Stimulated activated CD8-positive, alpha-beta memory T cell treated with anti-CD3 and anti-CD28 coated beads, Interleukin-12 subunit alpha, Interleukin-12 subunit beta, amount 100 ng/mL, for 4 hours (primary cell): ENCODE measurements at places on chromosomes 7 and 10.

DNA sequence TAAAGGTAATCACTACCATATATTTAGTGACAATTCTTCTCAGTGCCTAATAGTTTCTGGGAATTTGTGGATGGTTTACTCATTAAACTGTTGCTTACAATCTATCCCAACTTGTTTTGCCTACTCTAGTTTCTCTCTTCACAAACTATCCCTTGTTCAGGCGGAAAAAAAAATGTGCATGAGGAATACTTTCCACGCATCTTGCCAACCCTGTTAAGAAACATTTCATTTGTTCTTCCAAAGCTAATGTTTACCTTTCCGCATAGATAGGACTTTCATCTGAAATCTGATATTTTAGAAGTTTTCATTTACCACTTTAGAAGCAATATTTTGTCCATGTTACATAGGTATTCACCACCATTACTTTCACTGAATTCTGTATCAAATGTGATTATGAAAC, 191.9 kb downstream of the MDFIC start:
- DNase-seq = no peak

DNA sequence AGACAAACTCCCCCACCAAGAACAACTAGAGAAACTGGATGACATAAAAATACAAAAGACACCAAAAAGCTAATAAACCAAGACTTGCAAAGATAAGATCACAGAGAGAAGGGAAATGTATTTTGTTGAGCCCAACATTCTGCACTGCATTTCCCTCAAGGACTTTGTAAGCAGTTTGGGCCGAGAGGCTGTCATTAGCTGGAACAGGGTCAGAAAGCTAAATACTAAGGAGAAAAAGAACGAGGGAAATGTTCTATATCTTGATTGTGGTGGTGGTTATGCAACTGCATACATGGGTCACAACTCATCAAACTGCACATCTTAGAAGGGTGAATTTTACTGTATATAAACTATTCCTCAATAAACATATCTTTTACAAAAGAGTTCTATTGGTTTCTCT, 315.0 kb downstream of the IPMK start:
- DNase-seq = no peak

DNA sequence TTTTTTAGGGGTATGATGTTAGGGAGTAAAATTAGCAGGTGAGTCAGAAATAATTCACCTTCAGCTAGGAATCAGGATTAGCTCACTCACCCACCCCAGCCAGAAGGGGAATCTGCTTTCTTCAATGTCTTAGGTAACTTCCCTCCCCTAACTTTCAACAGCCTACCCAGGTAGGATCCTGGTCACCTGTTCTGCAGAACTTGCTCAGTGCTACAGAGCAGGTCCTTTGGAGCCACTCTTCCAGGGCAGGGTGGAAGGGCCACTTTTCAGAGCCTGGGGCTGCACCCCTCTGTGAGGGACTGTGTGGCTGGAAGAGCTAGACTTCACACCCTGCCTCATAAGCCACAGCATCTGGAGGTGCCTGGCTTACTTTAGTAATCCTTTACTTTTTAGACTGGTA, 58.1 kb downstream of the SHH start:
- DNase-seq = no peak

DNA sequence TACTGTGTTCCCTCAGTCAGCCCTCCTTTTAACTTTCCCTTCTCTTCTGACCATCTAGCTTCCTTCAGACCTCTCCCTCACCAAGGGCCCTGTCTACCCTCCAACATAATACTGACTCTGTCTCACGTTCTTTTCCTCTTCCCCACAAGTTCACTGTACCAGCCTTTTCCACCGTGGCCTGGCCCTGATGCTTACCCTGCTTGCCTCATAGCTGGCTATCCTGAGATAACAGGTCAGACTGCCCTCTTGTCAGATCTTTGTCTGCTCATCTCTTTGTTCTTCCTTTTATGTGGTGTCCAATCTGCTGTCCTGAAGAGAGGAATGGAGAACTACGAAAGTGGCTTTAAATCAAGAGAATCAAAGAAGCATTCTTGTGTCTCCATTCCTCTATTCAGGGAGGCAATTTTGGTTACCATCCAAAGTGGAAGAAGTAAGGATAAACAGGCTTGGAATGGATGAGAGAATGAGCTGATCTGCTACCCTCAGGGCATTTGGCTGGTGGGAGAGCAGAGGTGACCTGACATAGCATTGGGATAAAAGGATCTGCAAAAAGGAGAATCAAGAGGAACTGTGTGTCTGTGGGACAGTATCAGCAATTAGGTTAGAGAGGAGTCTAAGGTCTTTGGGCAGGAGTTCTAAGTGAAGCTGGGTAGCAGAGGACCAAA, 8.1 kb downstream of the BTAF1 start:
- DNase-seq = no peak

DNA sequence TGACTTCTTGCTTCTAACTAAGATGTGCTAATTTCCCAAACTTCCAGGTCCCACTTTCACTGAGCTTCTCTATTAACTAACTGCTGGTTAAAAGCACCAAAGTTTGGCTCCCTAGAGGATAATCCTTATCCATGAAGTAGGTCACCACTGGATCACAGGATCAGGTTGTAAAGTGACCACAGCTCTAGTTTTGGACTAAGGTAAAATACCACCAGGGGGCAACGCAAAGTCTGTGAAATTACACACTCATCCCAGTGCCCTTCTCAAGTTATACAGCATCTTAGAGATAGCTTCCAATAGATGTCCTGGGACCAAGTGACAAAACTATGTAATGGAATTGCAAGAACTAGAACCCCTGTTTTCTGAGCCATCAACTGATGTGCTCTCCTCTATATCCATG, 116.4 kb upstream of the ASAH2 start:
- DNase-seq = no peak

DNA sequence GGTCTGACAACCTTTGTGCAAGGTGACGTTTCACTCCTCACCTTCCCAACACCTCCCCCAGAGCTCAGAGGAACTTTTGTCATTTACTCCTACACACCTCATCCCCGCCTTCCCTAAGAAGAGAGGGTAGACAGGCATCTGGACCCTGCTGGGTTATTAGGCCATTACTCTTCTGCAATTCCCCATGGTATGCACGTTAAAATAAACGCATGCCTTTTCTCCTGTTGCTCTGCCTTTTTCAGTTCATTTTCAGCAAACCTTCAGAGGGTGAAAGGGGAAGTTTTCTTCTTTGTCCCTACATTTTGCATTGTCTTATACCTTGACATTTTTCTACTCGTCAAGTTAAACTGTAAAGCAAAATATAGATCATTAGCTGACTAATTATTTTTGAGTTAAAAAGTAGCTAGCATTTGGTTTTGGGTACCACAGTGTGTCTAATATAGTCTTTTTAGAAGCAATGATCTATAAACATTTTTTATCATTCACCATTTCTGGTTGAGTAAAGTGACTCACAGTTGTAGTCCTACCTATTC, 10.5 kb upstream of the EDRF1 start:
- no peak for DNase-seq

- no peak for DNase-seq
These were observed 104.1 kb upstream of the FERD3L start for GRCh38 chr7:19249281-19249680.

DNA sequence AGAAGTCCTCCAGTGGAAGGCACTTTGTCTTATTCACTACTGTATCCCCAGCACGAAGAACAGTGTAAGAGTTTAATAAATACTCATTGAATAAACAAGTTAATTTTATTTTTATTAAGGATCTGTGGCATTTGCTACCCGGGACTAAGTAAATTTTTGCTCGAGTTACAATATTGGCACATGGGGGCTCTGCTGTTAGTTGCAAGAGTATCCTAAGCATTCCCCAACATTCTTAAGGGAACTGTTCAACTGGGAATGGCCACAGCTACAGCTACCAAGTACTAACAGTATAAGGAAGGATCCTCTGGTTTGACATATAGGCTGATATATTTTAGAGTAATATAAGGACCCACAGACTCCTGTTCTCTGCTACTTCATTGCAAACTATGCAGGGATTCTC, 8.7 kb upstream of the LRRTM3 start:
- no peak for DNase-seq

- no peak for DNase-seq
These were observed 16.6 kb downstream of the POLR1F start for GRCh38 chr7:19692111-19692828.

GRCh38 chr7:44965937-44966730, 12.7 kb downstream of the MYO1G start:
- DNase-seq = no peak

- DNase-seq = no peak
These were observed 256.7 kb upstream of the NPVF start for GRCh38 chr7:25485026-25485425.

DNA sequence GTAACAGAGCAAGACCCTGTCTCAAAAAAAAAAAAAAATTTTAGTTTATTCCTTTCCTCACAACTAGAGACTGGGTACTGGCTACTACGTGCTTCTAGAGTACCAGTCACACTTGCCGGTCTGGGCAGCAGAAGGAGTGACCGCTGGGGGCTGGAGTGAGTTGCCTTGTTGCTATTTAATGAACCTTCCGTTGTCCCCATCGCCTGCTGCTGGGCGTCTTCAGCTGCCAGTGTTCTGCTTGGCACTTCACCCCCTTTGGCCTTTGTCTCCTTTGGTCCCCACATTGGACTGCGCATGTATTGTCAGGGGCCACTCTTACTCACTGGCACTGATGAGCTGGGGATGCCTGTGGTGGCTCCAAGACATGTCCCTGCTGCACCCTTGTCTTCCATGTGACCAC, 110.6 kb downstream of the CLEC2L start:
- no peak for DNase-seq

GRCh38 chr7:136665878-136666509, 202.5 kb upstream of the CHRM2 start:
- DNase-seq = no peak

DNA sequence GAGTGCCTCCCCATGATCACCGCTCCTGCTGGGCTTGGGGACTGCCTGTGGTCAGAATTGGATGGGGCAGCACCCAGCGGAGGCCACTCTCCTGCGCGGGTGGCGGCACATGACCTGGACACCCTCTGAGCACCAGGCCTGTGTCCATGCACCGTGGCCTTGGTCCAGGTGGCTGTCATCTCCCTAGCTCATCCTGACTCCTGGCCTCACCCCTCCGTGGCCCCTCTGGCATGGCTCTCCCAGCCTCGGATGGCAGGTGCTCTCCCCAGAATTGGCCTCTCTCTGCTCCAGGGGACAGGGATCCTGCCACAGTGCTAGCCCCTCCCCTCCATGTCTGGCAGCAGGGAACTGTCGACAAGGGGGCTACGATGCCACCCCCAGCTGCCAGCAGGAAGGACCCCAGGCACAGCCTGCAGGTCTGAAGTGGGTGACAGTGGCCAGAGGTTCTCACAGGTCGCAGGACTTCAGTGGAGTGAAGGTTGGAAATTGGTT, 37.2 kb upstream of the BTBD16 start:
- no peak for DNase-seq

DNA sequence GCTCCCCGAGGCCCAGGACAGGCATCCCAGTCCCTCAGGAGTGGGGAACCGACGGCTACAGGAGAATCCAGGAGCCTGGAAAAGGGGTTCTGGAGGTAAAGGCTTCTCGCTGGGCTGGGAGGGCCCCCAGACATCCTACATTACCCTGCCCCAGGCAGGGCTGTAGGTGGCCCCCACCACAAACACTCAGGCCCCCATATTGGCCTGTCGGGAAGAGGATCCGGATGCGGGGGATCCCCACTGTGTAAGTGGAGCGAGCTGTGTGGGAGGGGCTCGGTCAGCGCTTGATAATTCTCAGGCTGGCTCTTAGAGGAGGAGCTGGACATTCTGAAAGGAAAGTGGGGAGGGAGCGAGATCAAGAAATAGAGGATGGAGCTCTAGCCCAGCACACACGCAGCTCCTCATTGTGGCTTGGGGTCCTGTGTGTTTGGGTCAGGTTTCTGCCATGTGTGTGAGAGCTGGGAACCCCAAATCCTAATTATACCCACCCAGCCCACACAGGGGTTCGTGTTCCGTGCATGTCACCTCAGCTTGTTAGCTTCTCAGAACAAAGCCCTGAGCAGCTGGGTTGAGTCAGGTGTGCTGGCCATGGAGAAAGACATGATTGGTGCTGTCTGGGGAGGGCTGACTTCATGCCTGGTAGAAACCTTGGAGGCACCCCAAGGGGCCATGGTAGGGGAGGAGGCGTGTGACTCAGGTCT, 49.4 kb downstream of the ZNF467 start:
- no peak for DNase-seq

DNA sequence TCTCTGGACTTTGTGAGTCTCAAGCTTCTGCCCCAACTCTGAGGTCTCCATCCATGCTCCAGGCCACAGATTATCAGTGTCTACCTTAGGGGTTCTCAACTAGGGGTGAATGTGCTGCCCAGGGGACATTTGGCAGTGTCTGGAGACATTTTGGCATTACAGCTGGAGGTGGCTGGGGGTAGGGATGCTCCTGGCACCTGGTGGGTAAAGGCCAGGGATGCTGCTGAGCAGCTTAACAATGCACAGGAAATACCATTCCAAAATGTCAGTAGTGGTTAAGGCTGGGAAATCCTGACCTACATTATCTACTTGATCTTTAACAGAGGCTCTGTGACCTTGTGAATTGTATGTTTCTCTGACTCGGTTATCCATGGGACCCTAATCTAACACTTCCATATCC, 67.3 kb upstream of the PALS2 start:
- no peak for DNase-seq

GRCh38 chr7:4801839-4802231, 26.4 kb downstream of the AP5Z1 start:
- no peak for DNase-seq

DNA sequence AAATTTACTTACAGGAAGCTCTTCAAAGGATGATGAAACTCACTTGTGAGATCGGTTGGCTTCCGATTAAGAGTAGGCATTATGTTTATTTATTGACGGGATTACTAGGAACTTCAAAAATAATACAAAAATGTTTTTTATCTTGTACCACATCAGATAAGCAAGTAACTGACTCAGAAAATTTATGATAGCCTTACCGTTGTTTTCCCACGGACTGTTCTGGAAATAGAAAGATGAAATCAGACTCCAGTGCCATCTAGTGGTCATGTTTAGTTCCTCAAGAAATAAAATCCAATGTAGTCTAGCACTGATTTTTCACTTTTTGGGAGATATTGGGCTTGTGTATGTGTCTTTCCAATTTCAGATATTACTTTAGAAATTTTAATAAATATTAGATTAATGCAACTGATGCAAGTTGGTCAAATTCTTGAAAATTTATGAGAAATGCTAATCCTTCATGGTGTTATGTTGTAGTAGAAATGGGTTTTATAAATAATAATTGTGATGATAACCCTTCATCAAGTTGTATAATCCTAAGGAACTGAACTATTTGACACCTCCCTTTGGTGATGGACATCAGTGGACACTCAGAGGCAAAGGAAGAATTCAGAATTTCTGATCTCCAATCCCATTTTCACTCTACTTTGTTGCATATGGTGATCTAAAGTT, 168.8 kb downstream of the TMEM26 start:
- DNase-seq = no peak

DNA sequence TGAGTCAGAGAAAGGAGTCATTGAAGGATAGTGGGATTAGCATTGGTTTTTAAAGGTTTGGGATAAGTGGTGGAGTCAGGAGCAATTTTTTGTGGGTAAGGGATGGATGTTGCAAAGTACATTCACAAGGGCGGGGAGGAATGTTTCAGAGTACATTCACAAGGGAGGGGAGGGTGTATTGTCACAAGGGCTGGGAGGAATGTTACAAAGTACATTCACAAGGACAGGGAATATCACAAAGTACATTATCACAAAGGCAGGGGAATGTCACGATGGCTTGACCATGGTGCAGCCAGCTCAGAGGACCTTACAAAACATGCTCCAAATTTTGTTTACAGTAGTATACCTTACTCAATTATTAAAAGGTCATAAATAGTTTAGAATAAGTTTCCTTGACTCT, 30.3 kb downstream of the C1GALT1 start:
- no peak for DNase-seq

GRCh38 chr7:21317966-21318915, 109.6 kb upstream of the SP4 start:
- no peak for DNase-seq

GRCh38 chr10:114687459-114687858, 29.4 kb upstream of the ABLIM1 start:
- no peak for DNase-seq
